RCC 7860 (cell line): ENCODE measurements at places on chromosomes 11 and 22.

DNA sequence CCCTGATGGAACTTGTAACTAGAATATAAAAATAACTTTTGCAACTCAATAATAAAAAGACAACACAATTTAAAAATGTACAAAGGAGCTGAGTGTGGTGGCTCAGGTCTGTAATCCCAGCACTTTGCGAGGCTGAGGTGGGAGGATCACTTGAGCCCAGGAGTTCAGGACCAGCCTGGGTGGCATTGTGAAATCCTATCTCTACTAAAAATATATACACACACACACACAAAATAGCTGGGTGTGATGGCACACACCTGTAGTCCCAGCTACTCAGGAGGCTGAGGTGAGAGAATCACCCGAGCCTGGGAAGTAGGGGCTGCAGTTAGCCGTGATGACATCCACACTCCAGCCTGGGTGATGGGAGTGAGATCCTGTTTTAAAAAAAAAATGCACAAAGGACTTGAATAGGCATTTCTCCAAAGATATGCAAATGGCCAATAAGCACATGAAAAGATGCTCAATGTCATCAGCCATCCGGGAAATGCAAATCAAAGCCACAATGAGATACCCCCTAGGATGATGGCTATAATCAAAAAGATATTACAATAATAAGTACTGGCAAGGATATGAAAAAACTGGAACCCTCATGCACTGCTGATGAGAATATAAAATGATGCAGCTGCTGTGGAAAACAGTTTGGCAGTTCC is 59.8 kb upstream of the SEPTIN5 start:
- DNase-seq, result no peak

GRCh38 chr11:134272381-134273316 is 3.5 kb upstream of the GLB1L3 start:
- no peak for DNase-seq

DNA sequence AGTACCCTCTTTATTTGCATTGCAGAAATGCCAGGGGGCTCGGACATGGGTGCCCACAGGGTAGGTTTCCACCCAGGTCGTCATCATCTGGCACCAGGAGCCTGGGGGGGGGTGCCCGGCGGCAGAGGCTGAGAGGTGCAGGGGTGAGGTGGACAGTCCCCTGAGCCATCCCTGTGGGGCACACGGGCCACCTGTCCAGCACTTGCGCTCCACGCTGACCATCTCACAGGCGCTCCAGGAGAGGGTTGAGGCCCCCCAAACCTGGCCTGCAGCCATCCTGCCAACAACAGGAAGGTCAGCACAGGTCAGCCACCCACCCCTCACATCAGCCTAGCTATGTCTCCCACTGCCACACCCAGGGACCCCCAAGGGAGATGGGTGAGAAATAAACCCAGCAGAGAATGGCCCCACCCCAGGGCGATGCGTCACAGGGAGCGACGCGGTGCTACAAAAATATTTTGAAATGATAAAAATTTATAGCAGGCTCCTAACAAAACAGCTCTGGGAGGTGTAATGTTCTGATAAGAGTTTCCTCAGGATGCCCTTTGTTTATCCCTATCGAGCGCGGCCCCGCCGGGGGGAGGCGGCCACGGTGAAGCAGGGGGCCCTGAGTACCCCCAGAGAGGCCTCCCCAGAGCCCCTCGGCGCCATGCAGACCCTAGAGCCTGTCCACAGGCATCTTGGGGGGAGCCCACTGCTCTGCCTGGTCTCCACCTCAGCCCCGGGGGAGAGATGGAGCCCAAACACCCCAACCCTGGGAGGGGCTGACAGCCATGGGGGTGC is 21.0 kb upstream of the GNB1L start:
- no peak for DNase-seq

- DNase-seq, result no peak
Observed at GRCh38 chr11:91790346-91791170, 434.1 kb upstream of the FAT3 start.

DNA sequence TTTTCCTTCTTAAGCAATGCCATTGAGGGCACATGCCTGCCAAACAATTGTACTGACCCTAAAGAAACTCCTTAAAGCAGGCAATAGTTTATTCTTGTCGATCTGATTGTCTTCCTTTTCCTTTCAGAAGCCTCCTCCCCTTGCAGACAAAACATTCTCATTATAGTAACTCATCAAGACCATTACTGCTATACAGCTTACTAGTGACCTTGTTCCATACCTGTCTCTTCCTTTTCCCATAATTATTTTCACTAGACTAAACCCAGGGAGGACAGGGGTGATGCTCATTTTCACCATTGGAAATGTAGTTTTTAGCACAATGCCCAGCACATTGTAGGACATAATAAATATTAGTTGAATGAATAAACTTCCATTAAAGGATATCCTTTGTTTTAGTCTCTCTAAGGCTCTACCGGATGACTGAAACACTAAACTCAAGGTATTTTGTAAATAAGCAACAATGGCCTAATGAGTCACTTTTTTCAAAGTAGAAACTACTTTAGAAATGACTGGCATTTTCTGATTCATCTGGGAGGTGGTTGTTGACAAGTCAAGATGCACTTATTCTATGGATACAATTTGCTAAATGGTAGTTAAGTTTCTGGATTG is 9.3 kb upstream of the MSANTD4 start:
- no peak for DNase-seq

- DNase-seq, result no peak
Observed at GRCh38 chr11:2154195-2154585, 6.8 kb downstream of the INS start.

DNA sequence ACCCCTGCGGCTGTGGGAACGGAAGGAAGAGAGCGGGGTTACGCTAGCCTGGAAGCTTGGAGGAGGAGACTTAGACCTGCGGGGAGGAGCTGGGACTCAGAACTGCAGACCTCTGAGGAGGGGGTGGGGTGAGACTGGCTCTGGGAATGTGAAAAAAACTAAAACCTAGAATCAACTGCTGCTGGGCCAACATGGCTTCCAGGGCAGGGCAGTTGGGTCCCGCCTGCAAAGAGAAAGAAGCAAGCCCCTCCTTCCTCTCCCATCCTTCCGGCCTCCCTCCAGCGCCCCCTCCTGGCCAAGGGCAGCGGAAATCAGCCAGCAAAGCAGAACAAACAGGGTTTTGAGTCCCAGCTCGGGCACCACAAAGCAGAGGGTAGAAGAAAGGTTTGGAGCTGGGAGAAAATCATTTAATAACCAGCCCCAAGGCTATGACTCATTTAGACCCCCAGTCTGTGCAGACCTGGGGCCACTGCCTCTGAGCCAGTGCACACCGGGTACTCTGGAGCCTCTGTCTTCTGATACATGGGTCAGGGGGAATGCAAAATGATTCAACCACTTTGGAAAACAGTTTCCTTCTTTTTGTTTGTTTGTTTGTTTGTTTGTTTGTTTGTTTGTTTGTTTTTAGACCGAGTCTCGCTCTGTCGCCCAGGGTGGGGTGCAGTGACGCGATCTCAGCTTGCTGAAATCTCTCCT is 7.3 kb upstream of the NCF4 start:
- DNase-seq, result no peak

DNA sequence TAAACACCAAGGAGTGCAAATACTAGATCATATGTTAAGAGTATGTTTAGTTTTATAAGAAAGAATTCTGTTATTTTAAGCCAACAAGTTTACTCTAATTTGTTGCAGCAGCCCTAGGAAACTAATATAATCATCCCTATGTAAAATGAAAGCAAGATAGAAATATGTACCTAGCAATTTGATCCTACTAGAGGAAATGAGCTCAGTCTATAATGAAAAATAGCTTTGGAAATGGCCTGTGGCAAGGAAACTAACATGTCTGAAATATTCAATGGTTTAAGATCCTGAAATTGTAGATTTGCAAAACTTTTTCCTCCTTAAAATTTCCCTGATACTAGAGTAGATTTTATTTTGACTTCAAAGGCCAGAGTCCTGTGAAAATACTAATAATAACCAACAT is 112.7 kb upstream of the SLC5A12 start:
- DNase-seq, result no peak

DNA sequence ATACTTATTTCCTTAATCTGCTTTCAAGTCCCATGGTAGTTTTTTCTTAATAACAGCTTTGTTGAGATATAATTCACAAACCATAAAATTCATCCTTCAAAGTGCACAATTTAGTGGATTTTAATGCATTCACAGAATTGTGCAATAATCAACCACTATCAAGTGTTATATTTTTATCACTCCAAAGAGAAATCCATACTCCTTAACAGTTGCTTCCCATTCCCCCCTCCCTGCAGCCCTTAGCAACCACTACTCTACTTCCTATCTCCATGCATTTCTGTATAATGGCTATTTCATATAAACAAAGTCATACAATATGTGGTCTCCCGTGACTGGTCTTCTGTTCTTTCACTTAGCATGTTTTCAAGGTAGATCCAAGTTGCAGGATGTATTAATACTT is 18.8 kb upstream of the NUP50 start:
- no peak for DNase-seq

DNA sequence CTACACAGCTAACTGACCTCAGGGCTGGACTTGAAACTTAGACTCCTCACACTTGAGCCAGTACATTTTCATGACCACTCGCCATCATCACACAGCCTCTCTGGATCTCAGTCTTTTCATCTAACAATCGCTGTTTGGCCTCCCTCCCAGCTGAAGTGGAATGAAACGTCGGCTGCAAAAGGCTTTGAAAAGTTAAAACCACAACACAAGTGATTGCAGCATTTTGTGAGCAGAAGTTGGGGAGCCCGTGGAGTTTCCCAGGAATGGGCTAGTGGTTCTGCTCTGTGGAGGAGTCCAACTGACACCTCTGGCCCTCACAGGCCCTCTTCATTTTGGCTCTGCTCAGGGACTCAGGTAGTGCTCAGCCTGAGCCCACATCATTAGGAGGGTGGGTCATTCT is 35.9 kb upstream of the TRIM29 start:
- no peak for DNase-seq

GRCh38 chr22:28310299-28310698 is 369.3 kb downstream of the TTC28 start:
- DNase-seq, result no peak

GRCh38 chr11:120173019-120173705 is 35.2 kb upstream of the TRIM29 start:
- no peak for DNase-seq
